ENCODE measurements at places on chromosomes 3 and 15.

GRCh38 chr3:17808994-17809393, 66.6 kb upstream of the TBC1D5 start:
- DNase-seq, result no peak

- DNase-seq, result no peak
Observed at GRCh38 chr3:13769422-13769821, 110.4 kb downstream of the WNT7A start.

DNA sequence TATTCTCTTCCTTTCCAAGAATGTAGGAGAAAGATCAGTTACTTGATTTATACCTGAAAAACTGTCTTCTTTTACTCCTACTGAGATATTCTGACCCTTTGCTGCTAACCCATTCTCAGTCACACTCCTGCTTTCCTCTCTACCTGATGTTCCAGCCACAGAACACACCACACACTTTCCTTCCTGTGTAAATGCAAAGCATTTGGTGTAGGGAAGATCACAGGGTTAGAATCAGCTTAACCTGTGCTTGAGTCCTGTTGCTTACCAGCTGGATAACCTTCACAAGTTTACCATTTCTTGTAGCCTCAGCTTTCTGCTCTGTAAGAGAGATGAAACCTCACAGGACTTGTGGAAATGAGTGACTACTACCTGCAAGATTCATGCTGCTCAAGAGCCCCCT, 489.8 kb upstream of the GOLIM4 start:
- no peak for DNase-seq

GRCh38 chr3:29137601-29138000, 143.3 kb upstream of the RBMS3 start:
- no peak for DNase-seq

- DNase-seq, result no peak
Observed at GRCh38 chr15:94924971-94925598, 693.7 kb downstream of the MCTP2 start.

GRCh38 chr3:141648055-141648910, 89.8 kb upstream of the RNF7 start:
- no peak for DNase-seq

DNA sequence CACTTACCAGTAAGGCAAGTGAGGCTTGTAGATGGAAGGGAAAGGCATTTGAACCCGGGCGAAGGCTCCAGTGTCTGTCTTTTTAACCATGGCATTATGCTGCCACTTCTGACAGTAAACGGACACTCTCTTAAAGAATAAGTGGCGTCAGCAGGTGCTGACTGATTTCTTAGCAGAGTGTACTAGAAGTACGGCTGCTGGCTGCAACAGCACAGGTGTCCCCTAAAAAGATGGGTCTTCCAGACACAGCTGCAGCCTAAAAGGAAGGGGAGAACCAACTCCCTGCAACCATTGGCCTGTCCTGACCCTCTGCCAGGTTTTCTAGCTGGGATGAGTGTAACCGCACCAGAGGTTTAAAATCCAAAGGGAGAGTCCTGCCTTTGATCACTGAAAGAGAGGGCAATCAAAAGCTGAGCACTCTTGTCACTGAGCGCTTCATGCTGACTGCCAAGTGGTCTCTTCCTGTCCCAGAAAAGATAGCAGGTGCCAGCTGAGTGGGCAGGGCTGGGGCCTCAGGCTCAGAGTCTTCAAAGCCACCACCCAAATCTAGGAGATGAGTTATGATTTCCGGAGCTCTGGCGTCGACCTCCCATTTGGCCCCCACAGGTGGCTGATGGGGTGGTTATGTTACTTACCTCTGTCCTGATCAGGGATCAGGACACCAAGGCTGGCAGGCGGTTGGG, 255.8 kb downstream of the SLCO3A1 start:
- DNase-seq, result no peak

- no peak for DNase-seq
Observed at GRCh38 chr3:173993299-173993698, 595.8 kb downstream of the NLGN1 start.

- DNase-seq, result no peak
Observed at GRCh38 chr3:93843981-93844380, 129.7 kb downstream of the PROS1 start.
